NCI-H1092 treated with DMSO at 0.1 percent for 48 hours (cell line): ENCODE measurements at places on chromosomes 4 and X.

- DNase-seq: no peak
Measured at GRCh38 chr4:8538076-8538702, 42.0 kb upstream of the GPR78 start.

GRCh38 chr4:42119886-42120285, 32.6 kb downstream of the BEND4 start:
- DNase-seq: no peak

- DNase-seq: no peak
Measured at GRCh38 chrX:118493016-118493415, 2.6 kb upstream of the DOCK11 start.

DNA sequence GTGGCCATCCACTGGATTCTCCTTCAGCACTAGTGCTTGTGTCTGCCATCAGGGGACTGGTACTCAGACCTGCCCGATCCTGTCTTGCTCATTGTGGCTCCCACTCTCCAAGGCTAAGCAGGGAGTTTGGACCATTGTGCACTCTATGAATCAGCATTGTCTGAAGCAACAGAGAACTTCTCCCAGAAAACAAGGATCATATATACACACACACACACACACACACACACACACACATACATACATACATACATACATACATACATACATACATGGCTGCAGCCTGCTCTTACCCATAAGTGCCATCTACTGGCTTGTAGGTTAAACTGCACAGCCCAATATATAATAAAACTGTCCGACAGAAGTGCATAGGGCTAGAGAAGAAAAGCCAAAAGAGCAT, 345.3 kb upstream of the LCORL start:
- DNase-seq: peak; percentile 46

DNA sequence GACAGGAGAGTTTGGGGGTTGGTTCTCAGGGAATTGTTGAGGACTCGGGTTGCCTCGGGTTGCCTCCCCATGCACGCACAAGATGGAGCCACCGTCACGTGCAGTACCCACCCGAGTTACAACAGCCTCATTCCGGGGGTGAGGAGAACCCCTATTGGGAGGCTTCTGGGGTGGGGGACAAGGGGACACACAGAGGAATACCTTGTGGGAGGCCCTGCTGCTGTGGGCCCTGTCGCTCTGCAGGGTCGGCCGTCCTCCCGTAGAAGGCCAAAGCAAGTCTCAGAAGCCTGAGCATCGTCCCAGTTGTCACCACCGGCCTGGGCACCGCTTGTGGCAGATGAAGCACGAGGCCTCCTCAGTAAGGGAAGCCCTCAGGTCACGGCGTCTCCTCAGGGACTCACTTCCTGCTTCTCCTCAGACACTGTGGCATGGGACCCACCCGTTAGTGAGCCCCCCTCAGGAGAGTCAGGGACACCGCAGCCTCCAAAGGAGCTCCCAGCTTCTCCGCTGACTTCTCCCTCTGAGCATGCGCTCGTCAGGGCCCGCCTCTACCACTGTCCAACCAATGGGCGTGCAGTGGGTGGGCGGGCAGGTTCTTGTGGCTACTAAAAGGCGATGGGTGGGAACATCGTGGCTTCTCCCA, at the start of gene CT55:
CT55 (minus strand) TSS at position 522 of the 643 bp plus-strand sequence; CDS start at position 295, 227 bp downstream.
- no peak for DNase-seq

- no peak for DNase-seq
Measured at GRCh38 chrX:2502120-2502667, 1.4 kb upstream of the DHRSX start.

DNA sequence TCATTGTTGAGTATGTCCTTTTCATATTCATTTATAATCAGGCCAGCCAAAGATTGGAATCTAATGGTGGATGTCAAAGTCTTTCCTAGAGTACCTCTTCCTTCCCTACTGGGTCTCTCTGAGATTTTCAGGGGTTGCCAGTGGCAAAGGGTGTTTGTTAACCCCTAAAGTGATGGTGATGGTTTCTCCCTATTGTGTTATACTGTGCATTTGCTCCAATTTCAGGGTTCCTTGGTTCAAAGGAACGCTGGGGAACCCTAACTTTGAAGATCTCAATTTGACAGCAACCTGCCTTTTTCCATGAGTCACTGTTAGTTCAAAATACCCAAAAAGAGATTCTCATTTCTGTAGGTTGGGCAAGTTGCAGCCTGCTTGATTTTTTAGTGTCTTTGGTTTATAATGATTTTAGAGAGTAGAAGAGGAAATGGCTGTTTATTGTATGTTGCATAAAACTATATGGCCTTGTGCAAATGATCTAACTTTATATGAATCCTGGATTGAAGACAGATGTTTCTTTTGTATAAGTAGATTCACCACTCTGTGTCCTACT, 23.0 kb downstream of the GAB1 start:
- DNase-seq: no peak

DNA sequence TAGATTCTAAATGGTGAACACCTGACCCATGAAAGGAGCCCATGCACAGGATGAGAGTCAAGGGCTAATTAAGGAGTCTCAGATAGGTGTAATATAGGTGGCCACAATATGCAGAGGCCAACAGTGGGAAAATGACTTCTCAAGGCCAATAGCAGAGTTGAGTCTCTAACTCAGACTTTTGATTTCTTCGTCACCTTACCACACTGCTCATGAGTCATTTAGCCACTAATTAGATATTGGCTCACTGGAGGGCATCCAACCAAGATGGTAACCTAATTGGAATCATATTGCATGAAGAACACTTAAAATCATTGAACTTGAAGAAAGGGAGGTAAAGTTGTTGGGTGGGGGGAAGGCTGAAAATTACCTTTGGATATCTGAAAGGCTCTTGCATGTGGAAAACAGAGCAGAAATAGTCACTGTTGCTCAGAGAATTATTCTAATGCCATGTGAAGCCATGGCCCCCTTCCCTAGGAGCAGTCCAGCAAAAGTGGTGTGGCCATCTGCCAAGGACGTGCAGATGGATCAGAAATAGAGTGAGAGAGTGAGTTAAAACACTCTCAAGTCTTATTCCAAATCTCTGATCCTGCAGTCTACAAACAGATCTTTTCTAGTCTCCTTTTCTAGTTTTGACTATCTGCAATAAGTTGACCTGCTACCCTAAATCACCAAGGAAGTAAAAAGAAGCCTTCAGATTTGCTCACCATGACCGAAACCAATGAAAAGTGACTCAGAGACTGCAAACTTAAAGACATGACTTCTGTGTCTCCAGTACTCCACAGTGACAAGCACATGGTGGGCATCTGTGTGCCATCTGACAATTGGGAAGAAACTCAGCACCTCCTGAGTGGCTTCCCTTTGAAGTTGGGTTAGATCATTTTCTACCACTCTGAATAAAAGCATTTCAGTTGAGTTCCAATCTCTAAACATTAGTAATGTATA, 93.9 kb upstream of the C1QTNF7 start:
- no peak for DNase-seq

DNA sequence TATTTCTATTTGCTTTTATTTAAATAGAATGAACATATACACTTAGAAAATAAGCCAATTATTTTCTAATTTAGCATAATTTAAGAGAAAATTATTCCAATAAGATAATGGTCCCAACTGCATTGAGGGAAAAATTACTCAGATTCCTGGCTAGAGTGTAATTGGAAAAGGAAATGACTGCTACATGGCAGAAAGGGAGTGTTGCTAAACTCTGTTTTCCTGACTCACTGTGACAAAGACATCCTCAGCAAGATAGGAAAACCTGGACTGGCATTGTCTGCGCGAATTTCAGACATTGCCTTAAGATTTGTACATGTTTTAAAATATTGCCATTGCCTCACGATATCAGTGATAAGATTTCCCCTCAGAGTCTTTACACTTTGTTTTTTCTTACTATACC, 8.2 kb downstream of the TNIP3 start:
- DNase-seq: no peak

DNA sequence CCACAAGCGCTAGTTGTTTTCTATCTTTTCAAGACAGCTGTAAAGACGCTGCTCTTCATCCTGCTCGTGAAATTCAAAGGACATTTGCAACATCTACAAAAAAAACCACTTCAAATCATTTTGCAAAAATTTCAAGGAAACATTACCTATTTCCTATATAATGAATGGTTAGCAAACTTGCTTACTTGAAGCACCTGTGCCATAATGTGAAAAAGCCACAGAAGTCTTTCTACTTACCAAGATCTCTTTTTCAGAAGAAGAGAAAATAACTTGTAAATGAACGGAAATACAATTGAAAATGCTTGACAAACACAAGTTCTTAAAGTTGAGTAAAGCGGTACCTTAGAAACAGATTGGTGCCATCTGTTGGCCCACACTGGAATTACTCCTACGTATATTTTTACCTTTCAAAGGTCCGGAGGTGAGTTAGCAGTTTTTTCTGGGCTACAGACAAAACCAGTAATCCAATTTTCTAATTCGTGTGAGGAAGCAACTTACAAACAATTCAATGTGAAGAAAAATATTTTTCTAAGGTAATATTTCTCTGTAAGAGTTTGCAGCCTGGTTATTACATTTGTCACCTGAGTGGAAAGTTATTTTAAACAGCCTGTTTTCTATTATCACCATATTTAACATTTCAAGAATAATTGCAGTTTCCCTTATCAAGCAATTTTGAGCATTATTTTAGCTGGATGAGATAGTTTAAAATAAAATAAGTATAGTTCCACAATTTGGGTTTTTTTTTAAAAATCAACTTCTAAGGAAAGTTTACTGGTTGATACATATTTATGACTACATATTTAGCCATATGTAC, at the start of gene TLR6:
TLR6 (minus strand) TSS at position 294 of the 814 bp plus-strand sequence. CDS start 27,344 bp downstream, outside the sequence.
- DNase-seq: peak; percentile 30

GRCh38 chr4:99091216-99091575, 2.6 kb upstream of the ADH5 start:
- no peak for DNase-seq

- DNase-seq: no peak
Measured at GRCh38 chrX:22278375-22278774, 5.7 kb downstream of the CBLL2 start.

- no peak for DNase-seq
Measured at GRCh38 chr4:48710446-48711209, 69.5 kb downstream of the FRYL start.

GRCh38 chrX:30327762-30328161, 18.6 kb upstream of the NR0B1 start:
- DNase-seq: no peak

- peak; percentile 35 for DNase-seq
Measured at GRCh38 chrX:18377796-18378195, 23.3 kb upstream of the SCML2 start.

GRCh38 chr4:166838975-166839614, 395.2 kb downstream of the SPOCK3 start:
- no peak for DNase-seq

- no peak for DNase-seq
Measured at GRCh38 chr4:127249066-127249766, 383.5 kb upstream of the INTU start.

DNA sequence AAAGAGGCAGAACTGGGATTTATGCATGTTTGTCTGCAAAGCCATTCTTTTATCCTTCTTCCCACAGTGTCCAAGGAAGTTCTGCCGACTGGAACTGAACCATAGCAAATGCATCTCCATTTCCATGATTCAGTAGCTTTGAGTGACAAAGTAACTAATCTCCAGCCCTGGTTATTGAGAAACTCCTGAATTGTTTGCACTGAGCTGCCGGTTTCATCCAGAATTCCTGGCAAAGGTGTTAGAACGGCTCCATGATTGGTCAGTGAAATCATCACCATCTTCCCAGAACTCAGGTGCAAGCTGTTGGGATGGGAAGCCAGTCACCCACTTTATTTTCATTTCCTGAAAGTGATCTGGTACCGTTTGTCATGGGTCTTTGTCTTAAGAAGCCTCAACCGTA, 47.0 kb upstream of the SLC34A2 start:
- no peak for DNase-seq

- no peak for DNase-seq
Measured at GRCh38 chr4:23039818-23040217, 347.1 kb downstream of the GBA3 start.

- DNase-seq: peak; percentile 55
Measured at GRCh38 chr4:74133786-74134499, 24.0 kb upstream of the MTHFD2L start.

GRCh38 chr4:112153211-112153791, 8.0 kb downstream of the FAM241A start:
- DNase-seq: no peak

GRCh38 chr4:22787753-22788375, 95.1 kb downstream of the GBA3 start:
- no peak for DNase-seq

DNA sequence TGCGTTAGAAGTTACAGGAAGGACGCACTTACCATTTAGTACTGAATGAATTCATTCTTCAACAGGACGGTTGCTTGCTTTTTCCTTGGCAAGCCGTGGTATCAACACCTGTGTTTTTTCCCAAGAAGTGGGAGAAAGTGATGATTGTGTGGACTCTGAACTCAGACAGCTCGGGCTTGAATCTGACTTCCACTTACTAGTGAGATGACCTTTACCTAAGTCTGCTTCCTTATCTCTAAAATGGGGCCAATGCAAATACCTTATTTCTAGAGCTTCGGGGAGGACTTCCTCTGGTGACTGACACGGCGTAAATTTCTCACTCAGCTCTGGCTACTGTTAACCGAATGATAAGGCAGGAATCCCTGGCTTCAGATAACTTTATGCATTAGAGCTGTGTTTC, 146.8 kb upstream of the RBPJ start:
- no peak for DNase-seq

- no peak for DNase-seq
Measured at GRCh38 chrX:74426071-74426470, 4.8 kb downstream of the SLC16A2 start.
